ENCODE measurements at places on chromosomes 11 and 22.

DNA sequence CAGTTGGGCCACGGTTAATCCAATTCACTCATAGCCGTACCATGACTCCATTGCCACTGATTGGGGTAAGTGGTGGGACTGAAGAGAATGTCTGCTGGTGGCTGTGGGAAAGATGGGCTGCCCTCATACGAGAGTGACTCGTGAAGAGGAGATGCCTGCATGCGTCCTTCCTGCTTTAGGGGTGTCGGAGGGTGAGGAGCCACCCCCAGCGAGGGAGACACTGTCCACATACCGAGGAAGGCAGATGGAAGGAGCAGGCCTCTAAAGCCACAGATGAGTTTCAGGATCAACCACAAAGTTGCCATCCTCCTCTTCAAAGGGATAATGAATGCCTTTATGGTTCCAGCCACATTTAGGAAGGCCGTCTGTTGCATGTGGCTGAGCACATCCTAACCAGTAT, 83.2 kb downstream of the GRIK4 start:
- no peaks in the 10 kb centered on the region for H3K27me3 ChIP-seq
- no peaks in the 10 kb centered on the region for H3K4me1 ChIP-seq
- no peaks in the 10 kb centered on the region for H3K36me3 ChIP-seq
- DNase-seq: no peak
- no peak overlapping the region for H3K4me3 ChIP-seq

DNA sequence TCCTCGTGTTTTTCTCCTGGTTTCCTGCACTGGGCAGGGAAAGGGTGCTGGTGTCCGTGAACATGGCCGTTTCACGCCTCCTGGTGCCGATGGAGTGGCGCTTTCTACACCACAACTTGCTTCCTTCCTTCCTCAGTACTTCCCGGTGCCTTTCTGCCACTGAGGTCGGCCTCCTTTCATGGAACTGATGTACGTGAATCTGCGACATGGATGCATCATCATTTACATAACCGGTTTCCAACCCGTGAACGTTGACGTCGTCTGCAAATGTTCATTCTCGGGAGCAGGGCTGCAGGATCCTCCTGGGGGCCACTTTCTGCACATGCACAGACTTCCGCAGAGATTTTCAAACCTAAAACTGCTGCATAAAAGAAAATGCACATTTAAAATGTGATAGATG, 474.4 kb downstream of the BRD1 start:
- H3K4me1 ChIP-seq: no peaks in the 10 kb centered on the region
- no peak for DNase-seq
- no peak overlapping the region for H3K4me3 ChIP-seq
- H3K27me3 ChIP-seq: no peaks in the 10 kb centered on the region
- no peaks in the 10 kb centered on the region for H3K36me3 ChIP-seq

DNA sequence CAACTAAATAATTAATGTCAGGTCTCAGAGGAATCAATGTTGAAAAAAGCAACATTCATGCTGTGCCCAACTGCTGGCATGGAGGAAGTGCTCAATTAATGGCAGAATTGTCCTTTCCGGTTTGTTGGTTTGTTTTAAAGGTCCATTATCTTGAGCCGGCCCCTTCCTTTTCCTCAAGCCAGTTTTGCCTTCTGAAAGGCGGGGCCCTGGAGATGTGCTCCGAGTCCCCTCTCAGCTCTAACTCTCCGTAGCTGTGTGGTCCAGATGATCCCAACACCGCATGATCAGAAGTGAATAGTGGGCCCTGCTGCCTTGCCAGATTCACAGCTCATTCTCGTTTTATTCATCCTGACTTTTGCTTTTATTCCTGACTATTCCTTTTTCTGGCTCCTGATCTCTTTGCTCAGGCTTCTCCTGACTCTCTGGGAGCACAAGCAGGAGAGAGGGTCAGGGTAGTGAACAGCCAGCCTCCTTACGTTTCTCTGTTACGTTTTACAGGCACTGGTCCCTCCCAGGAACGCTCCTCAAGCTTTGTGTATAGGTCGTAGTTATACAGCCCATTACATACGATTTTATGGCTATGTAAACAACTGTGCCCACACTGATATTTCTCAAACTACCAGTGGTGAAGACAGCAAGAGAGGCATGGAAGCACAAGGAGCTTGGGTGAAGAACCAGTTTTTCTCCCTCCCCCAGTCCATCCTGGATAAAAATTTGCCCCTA, 265.9 kb downstream of the LARGE1 start:
- no peaks in the 10 kb centered on the region for H3K4me1 ChIP-seq
- H3K27ac ChIP-seq: no peak overlapping the region
- no peak for DNase-seq
- H3K4me3 ChIP-seq: no peak overlapping the region
- no peaks in the 10 kb centered on the region for H3K36me3 ChIP-seq

GRCh38 chr11:16346975-16347374, 9.4 kb downstream of the SOX6 start:
- H3K4me3 ChIP-seq: no peak overlapping the region
- H3K4me1 ChIP-seq: no peaks in the 10 kb centered on the region
- no peak overlapping the region for H3K27ac ChIP-seq
- no peaks in the 10 kb centered on the region for H3K36me3 ChIP-seq
- no peak for DNase-seq

DNA sequence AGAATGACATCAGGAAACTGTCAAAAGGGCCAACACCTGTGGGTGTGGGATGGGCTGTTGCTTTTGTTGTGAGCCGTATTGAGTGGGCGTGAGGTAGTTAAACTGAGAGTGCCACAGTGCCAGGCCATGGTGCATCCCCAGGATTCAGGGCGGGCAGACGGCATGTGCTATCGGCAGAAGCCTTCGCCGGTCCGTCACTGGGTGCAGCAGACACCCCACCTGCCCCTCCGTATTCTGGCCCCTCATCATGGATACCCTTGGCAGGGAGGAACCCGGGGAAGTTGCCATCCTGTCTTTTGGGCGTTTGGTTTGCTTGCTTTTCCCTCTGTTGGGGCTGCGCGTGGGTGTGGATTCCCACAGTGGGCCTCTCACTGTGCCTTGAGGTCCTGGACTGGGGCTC, 27.5 kb downstream of the ST14 start:
- H3K27me3 ChIP-seq: no peaks in the 10 kb centered on the region
- no peaks in the 10 kb centered on the region for H3K36me3 ChIP-seq
- no peak overlapping the region for H3K4me3 ChIP-seq
- H3K27ac ChIP-seq: no peak overlapping the region
- no peak for DNase-seq
- no peaks in the 10 kb centered on the region for H3K4me1 ChIP-seq

GRCh38 chr11:134574947-134575346, 162.9 kb upstream of the B3GAT1 start:
- no peaks in the 10 kb centered on the region for H3K4me1 ChIP-seq
- no peaks in the 10 kb centered on the region for H3K27me3 ChIP-seq
- no peaks in the 10 kb centered on the region for H3K36me3 ChIP-seq
- no peak overlapping the region for H3K4me3 ChIP-seq
- no peak overlapping the region for H3K27ac ChIP-seq
- DNase-seq: no peak

- no peaks in the 10 kb centered on the region for H3K27me3 ChIP-seq
- H3K27ac ChIP-seq: no peak overlapping the region
- DNase-seq: no peak
- no peaks in the 10 kb centered on the region for H3K4me1 ChIP-seq
- H3K36me3 ChIP-seq: no peaks in the 10 kb centered on the region
- no peak overlapping the region for H3K4me3 ChIP-seq
Observed at GRCh38 chr22:45864959-45865476, 111.9 kb downstream of the WNT7B start.

GRCh38 chr11:113867843-113868503, 7.4 kb downstream of the USP28 start:
- H3K4me3 ChIP-seq: no peak overlapping the region
- H3K36me3 ChIP-seq: no peaks in the 10 kb centered on the region
- H3K4me1 ChIP-seq: peaks cover 3% of the 10 kb centered on the region
- H3K27me3 ChIP-seq: no peaks in the 10 kb centered on the region

- H3K4me1 ChIP-seq: no peaks in the 10 kb centered on the region
- H3K36me3 ChIP-seq: no peaks in the 10 kb centered on the region
- H3K27ac ChIP-seq: no peak overlapping the region
- H3K27me3 ChIP-seq: no peaks in the 10 kb centered on the region
- no peak overlapping the region for H3K4me3 ChIP-seq
- no peak for DNase-seq
Observed at GRCh38 chr22:25898707-25899365, 156.8 kb downstream of the MYO18B start.

GRCh38 chr11:44456544-44457300, 108.7 kb upstream of the CD82 start:
- H3K27me3 ChIP-seq: no peaks in the 10 kb centered on the region
- H3K4me3 ChIP-seq: no peak overlapping the region
- no peak overlapping the region for H3K27ac ChIP-seq

DNA sequence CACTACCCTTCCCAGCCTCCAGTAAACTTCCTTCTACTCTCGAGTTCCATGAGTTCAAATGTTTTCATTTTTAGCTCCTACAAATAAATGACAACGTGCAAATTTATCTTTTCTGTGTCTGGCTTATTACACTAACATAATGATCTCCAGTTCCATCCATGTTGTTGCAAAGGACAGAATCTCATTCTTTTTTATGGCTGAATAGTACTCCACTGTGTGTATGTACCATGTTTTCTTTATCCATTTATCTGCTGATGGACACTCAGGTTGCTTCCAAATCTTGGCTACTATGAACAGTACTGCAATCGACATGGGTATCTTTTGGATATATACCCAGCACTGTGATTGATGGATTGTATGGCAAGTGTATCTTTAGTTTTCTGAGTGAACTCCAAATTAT, 34.5 kb downstream of the FCHSD2 start:
- DNase-seq: no peak
- no peaks in the 10 kb centered on the region for H3K27me3 ChIP-seq
- no peaks in the 10 kb centered on the region for H3K4me1 ChIP-seq

DNA sequence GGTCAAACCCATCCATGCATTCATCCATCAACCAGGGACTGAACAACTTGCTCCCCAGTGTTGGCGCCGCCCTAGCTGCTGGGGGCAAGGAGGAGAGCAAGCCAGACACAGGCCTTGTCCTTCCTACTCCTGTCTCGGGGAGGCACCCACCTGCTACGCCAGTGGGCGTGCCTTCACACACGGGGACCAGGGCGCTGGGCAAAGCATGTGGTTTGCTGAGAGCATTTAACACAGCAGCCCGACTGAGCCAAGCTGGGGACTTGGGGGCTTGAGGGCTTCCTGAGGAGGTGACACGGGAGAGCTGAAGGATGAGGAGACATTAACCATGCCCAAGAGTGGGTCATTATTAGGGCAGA, 30.6 kb downstream of the CACNA1I start:
- H3K36me3 ChIP-seq: no peaks in the 10 kb centered on the region
- peaks cover 25% of the 10 kb centered on the region for H3K4me1 ChIP-seq
- no peaks in the 10 kb centered on the region for H3K27me3 ChIP-seq
- DNase-seq: no peak
- H3K4me3 ChIP-seq: no peak overlapping the region
